CD8-positive, alpha-beta memory T cell (primary cell): ENCODE measurements at places on chromosomes 12 and 14.

DNA sequence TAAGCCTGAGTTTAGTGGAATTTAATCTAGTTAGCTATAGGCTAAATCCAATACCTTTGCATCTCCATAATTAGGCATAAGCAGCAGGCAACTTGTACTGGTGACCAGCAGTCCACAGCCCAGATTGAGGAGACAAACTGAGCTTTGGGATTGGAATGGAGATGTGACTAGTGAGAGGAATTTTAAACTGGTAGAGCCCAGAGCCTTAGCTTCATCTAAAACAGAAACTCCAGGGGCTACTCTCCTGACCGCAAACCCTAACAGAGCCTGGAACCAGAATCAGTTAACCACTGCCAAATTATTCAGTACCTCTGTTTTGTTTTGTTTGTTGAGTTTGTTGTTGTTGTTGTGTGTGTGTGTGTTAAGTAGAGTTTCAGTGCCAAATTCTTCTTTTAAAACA is 53.2 kb downstream of the TSPAN19 start:
- DNase-seq = no peak

DNA sequence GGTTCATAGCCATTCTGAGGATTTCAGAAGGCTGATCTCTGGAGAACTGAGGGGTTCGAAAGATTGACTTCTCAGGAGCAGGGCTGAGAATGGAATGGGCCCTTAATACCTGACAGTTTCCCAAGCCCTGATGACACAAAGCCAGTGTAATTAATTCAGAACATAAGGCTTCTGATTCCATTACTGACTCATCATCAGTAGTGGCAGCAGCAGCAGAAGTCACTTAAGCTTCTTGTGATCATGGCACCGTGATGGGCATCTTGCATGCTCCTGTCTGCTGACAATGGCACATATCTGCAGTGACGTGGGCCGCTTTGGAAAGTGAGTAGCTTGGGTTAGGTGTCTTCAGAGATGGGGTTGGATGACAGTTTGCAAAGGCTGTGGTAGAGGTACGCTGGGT is 38.2 kb upstream of the GSG1 start:
- DNase-seq = no peak

DNA sequence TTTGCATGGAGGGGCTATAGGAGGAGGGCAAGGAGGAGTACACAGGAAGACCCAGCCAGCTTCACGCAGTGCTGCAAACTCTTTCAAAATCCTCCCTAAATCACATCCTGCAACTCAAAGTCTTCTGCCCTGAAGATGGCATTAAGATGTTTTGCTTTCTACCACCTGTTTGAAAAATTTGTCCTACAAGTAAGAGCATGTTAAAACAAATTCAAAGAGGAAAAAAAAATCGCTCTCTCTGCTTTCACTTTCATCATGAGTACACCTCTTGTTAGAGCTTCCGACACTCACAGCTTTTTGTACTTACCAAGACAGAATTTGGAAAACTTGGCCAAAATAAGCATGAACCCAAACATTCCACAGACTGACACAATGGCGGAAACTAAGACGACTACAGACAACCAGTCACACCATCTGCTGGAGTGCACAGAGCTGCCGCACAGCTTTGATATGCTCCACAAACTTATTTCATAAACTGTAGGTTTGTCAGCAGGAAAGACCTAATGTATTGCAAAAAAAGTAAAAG is 21.3 kb downstream of the GCH1 start:
- DNase-seq = no peak

DNA sequence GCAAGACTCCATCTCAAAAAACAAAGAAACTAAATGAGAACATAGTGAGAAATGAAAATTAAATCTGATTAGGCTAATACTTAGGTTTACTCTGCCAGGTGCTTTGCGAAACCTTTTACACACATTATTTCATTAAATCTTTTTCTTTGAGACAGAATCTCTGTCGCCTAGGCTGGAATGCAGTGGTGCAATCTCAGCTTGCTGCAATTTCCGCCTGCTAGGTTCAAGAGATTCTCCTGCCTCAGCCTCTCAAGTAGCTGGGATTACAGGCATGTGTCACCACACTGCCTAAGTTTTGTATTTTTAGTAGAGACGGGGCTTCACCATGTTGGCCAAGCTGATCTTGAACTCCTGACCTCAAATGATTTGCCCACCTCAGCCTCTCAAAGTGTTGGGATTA is 21.9 kb upstream of the EEA1 start:
- DNase-seq = no peak

GRCh38 chr12:52014567-52015530 is 8.1 kb downstream of the TAMALIN start:
- DNase-seq = no peak

DNA sequence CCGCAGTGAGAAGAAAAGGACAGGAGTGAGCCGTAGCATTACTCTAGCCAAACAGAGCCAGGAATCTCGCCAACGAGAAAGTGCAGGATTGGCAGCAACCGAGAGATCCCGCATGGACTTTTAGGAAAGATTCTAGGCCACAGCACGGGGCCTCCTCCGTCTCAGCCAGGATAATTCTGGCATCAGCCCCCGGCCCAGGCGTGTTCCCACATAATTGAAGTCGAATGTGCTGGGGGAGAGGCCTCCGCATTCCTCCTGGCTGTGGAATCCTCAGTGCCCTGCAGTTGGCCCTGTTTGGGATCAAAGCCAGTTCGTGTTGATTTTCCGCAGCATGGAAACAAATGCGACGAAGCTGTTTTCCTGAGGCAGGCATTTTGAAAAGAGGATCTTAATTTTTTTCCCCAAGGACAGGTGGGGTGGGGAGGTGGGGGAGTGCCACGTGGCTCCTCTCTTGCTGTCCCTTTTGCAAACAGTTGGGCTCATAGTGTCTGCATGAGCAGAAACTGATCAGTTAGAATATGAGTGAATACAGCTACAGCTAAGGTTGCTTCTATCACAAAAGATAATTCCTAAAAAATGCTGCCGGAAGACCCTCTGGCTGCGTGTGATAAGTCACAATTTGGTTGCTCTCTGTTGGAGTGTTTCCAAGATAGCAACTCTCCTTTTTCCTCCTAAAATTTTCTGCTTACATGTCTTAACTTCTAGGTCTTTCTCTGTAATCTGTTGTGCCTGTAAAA is 37.3 kb upstream of the ATXN2 start:
- no peak for DNase-seq

GRCh38 chr12:58433959-58434358 is 486.3 kb downstream of the LRIG3 start:
- DNase-seq = no peak

DNA sequence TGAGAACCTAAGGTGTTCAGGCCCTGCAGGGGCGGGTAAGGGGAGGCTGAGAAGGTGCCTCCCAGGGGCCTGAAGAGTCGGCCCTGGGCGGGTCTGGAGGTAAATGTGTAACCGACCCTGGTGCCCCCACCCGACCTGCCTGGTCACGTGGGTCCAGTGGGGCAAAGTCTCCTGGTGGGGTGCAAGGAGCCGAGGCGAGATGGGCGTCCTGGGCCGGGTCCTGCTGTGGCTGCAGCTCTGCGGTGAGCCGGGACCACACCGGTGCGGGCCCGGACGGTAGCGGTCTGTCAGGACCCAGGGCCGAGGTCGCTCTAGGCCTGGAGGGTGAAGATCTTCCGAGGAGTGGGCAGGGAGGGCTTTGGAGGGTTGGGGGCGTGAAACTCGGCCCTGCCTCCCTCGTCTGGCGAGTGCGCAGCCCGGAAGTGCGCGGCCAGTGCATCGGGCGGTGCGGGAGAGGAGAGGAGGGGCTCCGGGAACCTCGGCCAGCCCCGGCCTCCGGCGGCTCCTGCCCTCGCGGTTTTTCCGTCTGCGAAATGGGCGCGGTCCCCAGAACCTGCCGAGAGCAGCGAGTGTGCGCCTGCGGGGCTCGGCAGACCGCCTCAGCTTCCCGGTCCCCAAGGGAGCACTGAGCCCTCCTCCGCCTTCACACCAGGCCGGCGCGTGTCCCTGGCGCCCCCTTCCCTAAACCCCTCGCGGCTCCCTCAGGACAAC is at the start of gene AMN:
AMN (plus strand) TSS at position 174 of the 711 bp plus-strand sequence; CDS start at position 200, 26 bp downstream.
- DNase-seq = no peak

DNA sequence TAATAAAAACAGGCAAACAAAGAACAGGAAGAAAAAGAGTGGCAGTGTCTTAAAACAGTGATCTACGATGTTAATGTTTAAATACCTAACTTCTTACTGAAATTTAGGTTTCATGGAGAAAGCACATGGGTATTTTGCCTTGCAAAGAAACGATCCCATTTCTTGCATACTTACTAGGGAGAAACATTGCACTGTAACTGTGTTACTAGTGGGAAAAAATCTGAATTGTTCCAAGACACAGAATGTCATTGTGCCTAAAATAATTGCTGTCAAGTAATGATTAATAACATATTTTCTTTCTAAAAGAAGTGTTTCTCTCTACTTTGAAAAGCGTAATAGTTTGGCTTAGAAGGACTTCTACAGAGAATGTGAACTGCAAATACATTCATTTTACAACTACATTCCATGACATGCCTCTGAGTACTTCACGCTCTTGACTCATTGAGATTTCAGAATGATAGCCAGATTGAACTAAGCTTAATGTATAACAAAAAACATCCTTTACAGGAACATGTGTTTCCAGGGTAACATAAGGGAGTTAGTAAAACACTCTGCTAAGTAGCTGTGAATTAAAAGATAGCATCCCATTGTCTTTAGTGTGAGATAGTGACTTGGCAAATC is 256.2 kb upstream of the CPNE8 start:
- DNase-seq = no peak

DNA sequence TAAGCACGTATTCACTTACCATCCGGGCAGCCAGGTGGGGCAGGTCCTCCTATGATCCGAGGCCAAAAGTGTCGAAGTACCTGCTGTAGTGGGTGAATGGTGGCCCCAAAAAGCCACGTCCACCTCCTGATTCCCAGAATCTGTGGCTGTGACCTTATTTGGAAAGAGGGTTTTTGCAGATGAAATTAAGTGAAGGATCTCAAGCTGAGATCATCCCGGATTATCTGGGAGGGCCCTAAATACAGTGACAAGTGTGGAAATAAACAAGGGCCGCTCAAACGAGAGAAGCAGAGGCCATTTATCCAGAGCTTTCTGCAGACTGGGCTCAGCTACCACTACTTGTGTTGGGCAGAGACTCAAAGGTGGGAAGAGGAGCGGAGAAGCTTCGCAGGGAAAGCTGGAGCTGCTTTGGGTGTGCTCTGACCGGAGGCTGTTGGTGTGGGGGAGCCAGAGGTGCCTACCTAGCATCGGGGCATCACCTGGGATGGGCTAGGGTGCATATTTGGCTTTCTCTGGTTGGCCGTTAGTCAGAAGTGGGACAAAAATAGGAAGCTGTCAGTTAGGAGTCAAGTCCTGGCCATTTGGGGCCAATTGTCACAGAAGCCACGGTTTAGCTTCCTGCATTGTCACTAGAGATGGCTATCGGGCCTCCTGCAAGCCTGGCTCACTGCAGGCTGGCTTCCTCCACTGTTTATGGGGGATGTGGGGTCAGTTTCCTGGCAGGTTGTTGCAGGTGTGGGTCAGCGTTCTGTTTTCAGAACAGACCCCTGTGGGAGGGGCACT is 27.8 kb upstream of the DLK1 start:
- DNase-seq = no peak

DNA sequence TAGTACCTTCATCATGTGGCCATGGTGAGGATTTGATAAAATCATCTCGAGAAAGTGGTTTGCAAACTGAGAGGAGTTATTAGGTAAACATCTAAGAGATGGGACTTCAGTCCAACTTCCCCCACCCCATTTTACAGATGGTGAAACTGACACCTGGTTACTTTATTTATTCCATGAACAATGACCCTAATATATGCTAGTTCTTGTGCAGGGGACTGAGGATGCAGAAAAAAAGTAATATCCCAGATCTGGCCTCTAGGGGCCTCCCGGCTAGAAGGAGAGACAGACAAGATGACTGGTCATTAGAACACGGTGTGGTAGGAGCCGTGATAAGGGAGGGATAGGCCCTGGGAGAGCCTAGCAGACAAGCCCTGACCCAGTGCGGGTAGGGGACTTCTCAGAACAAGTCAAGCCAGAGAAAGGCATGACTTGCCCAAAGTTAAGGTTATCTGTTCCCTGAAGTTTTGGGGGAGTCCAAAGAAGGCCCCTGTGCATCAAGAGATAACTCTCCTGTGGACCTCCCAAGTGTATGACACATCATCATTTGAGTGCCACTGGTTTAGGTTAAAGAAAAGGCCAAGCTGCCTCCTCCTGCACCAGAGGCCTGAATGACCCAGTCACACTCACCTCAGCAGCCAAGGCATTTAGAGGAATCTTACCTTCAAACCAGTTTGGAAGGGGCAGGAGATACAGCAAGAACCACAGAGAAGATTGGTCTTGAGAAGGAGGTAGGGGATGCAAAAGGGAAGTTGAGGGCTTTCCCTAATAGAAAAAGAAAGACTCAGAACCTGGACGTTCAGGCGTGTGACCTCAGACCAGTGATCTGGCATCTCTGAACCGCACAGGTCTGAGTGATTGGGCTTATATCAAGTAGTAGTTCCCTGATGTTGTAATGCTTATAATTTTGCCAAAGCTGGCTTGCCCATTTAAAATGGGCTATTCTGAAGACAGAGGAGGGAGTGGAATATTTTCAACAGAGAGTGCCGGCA is 1.6 kb downstream of the CMKLR1 start:
- no peak for DNase-seq
